ENCODE measurements at places on chromosomes 16 and 17. TPM values are rescaled to one million over a fixed set of nuclear protein-coding genes. Genes with fewer than 3 reads are reported as not detected.

DNA sequence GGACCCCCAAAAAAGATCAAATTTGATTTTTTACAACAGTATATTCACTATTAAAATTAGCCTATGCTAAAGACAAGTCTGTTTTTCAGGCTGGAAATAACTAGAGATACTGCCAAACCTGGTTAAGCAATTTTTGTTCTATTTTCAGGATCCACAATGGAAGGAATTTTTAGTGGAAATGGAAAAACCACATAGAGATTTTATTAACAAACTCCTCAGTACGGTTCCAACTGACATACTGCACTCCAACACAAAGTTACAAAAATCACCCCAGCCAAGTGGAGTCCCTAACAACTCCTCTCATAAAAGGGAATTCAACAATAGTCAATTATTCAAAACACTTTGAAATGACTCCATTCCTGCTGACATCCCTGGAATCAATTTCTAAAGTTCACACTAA is 101.6 kb upstream of the TOB1 start:
- H3K27me3 ChIP-seq: no peaks in the 10 kb centered on the region
- H3K36me3 ChIP-seq: no peaks in the 10 kb centered on the region
- H3K4me1 ChIP-seq: peaks cover 4% of the 10 kb centered on the region

TEKT3 gene
- not detected for polyA plus RNA-seq

CD7 gene
- 0.13 TPM for polyA plus RNA-seq

- DNase-seq: no peak
- no peak overlapping the region for H3K27ac ChIP-seq
- no peaks in the 10 kb centered on the region for H3K27me3 ChIP-seq
- H3K36me3 ChIP-seq: no peaks in the 10 kb centered on the region
These were observed 882.8 kb upstream of the SOX9 start for GRCh38 chr17:71237903-71238538.

DNA sequence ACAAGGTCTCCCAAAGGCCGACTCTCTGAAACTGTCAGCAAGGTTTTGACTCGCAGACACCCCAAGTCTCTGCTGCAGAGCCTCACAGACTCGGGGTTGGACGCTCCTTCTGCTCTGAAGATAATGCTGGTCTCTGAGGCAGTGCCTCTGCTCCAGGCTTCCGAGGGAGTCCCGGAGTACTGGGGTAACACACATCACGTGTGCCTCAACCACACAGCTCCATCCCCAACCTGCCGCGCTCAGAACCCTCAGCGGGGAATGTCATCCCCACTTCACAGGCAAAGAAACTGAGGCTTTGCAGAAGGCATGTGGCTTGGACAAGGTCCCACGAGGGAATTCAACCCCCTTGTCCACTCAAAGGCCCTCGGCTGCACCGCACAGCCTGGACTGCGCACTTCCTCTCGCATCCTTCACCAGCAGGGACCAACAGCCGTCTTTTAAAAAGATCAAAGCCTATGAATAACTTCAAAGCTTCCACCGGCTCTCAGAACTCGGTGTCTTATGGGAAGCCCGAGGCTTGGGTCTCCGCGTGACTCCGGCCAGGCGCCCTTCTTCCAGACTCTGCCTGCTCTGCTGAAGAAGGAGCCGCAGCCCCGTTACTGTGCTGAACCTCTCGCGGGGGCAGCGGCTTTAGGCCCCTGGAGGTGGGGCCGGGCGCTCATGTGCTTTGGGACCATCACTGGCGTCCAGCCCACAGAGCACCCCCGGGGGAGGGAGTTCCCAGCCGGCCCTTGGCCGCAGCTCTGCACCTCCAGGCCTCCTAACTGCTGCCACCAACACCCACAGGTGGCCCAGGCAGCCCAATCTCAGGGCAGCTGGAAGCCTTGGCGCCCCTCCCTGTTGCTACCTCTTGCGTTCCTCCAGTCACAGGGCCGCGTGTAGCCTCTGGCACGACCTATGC is 2.2 kb downstream of the TMEM204 start:
- H3K27me3 ChIP-seq: no peaks in the 10 kb centered on the region
- peaks cover 11% of the 10 kb centered on the region for H3K4me1 ChIP-seq
- no peak for DNase-seq
- peak overlapping the region; percentile 76 for H3K27ac ChIP-seq
- H3K36me3 ChIP-seq: peaks cover 13% of the 10 kb centered on the region

- peak overlapping the region; percentile 86 for H3K4me3 ChIP-seq
- H3K36me3 ChIP-seq: no peaks in the 10 kb centered on the region
- H3K27me3 ChIP-seq: no peaks in the 10 kb centered on the region
These were observed 257 bp downstream of the SNAI3 start for GRCh38 chr16:88686062-88686438.

ST3GAL2 gene
- 19.8 TPM for polyA plus RNA-seq

DNA sequence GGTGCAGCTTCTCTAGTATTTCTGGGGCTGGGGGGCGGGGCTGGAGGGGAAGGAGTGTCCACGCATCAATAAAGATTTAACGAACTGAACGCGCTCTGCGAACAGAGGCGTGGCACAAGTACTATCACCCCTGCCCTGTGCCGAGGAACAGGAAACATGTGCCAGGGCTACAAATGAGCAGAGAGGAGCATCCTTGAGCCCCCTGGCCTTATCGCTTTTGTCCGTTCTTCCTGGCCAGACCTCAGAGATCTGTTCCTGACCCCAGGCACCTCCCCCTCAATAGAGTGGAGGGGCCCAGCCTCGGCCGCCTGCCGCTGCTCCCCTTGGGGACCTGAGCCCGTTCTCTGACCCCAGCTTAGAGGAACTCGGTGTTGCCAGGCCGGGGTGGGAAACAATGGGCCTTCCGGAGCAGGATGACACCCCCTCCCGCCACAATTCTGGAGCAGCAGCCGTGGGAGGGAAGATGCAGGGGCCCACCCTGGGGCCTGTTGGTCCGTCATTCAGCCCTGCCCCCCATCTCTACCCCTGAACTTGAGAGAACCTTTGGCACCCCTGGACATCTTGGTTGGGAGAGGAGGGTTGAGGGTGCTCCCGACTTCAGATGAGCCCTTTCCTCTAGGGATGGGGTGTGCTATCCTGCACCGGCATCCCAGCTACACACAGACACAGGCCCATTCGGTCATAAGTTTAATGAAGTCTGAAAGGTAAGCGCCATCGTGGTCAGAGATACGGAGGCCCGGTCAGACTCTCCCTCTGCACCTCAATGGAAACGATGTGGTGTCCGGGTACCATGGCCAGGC is 1.1 kb downstream of the NAA38 start:
- H3K4me1 ChIP-seq: peaks cover 31% of the 10 kb centered on the region
- peak; percentile 84 for DNase-seq
- H3K27ac ChIP-seq: peak overlapping the region; percentile 93

DNA sequence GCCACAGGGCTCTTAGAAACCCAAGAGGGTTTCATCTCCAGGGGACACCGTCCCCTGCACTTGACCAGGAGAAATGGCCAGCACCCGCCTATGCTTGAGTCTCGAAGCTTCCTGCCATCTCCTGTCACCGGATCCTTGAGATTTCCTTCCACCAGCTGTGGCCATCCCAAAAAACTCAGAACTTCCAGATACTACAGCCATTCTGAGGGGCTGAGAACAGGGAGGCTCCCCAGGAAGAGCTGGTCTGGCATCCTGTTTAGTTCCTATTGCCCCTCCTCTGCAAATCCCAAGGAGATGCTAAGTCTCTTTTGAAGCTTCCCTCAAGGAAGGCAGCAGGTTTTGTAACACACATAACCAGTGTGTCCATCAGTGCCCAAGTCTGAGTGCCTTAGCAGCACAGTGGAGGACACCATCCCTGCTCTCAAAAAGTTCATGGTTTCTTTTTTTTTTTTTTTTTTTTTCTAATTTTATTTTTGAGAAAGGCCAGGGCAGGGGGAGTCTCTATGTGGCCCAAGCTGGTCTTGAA is 2.0 kb downstream of the UBALD2 start:
- peak overlapping the region; percentile 86 for H3K4me3 ChIP-seq
- no peaks in the 10 kb centered on the region for H3K27me3 ChIP-seq
- peaks cover 5% of the 10 kb centered on the region for H3K36me3 ChIP-seq
- DNase-seq: no peak
- H3K27ac ChIP-seq: peak overlapping the region; percentile 94

DNA sequence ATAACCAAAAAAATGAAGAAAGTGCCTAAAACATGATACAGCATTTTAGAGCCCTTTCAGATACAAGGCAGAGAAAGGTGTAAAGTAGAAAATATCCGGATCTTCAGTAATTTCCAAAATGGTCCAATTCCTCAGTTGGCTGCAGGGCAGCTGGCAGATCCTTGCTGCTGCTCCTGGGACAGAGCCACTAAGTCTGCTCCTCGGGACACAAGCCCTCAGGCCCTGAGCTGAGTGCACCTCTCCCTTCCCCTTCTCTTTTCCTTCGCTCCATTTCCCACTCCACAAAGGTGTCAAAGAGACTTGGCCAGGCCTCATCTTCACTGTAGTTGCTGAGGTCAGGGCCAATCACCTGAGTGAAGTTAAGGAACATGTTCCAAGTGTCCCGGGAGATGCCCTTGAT is 40.5 kb downstream of the DCUN1D3 start:
- no peak overlapping the region for H3K27ac ChIP-seq
- peaks cover 27% of the 10 kb centered on the region for H3K36me3 ChIP-seq
- no peaks in the 10 kb centered on the region for H3K27me3 ChIP-seq

DNA sequence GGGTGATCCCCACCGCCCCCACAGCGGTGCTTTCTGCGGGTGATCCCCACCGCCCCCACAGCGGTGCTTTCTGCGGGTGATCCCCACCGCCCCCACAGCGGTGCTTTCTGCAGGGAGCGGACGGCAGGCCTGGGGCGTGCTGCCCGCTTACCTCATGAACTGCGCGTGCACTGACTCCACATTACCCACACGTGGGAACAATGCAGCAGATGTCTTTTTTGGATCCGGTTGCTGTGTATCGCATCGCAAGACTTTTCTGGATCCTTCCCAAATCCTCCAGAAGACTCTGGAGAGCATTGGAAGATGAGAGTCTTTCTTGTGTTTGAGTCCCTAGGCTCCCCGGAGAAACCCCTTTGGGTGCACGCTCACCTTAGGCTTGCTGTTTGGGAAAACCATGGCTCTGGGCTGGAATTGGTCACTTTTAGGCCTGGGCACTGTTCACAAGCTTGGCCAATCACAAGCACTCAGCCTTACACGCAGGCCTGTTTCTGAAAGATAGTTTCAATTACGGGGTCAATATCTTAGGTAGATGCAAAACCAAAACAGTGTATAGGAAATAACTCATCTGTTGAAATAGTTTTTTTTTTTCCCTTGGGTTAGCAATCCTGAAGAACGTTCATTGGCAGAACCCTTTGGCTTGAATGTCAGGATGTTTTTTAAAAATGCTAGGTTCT is 201.8 kb downstream of the RPTOR start:
- DNase-seq: no peak
- H3K4me1 ChIP-seq: peaks cover 34% of the 10 kb centered on the region
- peak overlapping the region; percentile 75 for H3K27ac ChIP-seq

DNA sequence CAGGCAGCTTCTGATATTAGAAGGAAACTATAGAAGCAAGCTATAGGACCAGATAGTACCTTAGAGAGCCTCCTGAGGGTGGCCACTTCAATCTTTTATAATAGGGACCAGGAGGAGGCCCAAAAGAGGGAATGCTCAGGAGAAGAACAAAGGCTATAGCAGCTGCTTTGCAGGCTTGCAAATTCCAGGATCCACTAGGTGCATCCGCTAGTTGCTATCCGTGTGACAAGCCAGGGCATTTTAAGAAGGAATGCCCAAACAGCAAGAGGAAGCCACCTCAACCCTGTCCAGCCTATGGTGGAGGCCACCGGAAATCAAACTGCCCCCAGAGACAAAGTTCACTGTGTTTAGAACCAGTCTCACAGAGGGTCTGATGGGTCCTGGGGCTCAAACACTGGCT is 192.6 kb upstream of the KIF2B start:
- no peaks in the 10 kb centered on the region for H3K4me1 ChIP-seq
- H3K27ac ChIP-seq: no peak overlapping the region
- no peaks in the 10 kb centered on the region for H3K27me3 ChIP-seq
- DNase-seq: no peak
- no peaks in the 10 kb centered on the region for H3K36me3 ChIP-seq
- H3K4me3 ChIP-seq: no peak overlapping the region

All from psoas muscle (tissue), 8 donors.